ENCODE measurements at places on chromosomes 13 and 19.

DNA sequence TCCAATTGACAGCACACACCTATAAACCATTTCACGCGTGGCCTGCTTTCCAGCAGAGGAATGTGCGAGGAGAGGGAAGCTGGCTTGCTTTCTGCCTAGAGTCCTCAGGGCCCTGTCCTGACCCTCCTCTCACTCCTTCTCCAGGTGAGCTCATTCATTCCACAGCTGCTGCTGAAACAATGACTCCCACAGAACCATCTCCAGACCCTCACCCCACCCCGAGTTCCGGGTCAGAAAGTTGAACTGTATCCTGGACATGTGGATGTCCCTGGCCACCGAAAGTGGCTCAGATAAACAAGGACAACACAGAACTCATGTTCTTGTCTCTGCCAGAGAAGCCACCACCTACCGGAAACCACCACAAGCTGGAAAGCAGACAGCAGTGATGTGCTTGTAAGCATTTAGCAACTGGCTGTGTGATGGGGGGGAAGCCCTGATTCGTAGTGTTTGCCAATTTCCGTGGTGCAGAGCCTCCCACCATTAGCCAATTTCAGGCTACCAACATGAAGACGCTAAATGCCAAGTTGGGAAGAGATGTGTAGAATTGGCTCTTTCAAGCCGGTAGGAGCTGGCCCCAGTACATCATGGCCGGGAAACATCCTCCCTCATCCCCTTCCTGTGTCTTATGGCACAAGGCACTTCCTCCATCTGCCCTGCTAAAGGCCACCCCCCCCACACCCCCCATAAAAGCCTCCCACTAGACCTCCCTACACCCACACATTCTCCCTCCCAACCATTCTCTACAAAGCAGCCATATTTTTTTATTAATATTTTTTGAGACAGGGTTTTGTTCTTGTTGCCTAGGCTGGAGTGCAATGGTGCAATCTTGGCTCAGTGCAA, 5.0 kb downstream of the SYCE2 start:
- DNase-seq, result no peak

DNA sequence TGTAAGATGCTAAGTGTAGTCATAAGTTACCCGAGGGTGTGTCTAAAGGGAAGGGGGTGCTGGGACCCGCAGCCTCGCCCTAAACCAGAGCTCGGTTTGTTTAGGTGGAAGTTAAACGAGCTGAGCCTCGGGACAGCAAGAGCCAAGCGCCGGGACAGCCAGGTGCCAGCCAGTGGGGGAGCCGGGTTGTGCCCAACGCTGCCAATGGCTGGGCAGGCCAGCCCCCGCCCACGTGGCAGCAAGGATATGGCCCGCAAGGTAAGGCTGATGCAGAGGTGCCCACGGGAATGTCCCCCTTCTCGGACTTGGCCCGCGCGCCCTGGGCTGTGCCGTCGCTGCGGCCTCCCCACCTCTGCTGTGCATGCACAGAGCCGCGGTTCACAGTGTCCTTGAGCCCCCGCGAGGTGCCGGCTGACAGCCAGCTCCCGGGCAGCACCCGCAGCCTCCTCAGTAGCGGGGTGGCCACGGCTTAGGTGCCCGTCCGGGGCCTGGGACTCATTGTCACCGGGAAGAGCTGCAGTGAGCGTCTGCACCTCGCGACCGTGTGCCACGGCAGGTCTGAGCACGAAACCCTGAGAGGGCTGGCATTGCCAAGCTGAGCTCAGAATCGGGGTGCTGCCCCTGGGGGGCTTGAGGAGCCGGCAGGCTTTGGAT, 9.3 kb upstream of the RPS15 start:
- DNase-seq, result no peak

- DNase-seq, result no peak
Observed at GRCh38 chr13:53200498-53201453, 172.2 kb downstream of the OLFM4 start.

- DNase-seq, result no peak
Observed at GRCh38 chr19:32889137-32889934, 19.8 kb upstream of the SLC7A9 start.

- no peak for DNase-seq
Observed at GRCh38 chr13:20144141-20144850, 16.6 kb downstream of the GJA3 start.
